Activated T-cell treated with anti-CD3 and anti-CD28 coated beads for 1 hour (primary cell): ENCODE measurements at places on chromosomes 3 and 15.

DNA sequence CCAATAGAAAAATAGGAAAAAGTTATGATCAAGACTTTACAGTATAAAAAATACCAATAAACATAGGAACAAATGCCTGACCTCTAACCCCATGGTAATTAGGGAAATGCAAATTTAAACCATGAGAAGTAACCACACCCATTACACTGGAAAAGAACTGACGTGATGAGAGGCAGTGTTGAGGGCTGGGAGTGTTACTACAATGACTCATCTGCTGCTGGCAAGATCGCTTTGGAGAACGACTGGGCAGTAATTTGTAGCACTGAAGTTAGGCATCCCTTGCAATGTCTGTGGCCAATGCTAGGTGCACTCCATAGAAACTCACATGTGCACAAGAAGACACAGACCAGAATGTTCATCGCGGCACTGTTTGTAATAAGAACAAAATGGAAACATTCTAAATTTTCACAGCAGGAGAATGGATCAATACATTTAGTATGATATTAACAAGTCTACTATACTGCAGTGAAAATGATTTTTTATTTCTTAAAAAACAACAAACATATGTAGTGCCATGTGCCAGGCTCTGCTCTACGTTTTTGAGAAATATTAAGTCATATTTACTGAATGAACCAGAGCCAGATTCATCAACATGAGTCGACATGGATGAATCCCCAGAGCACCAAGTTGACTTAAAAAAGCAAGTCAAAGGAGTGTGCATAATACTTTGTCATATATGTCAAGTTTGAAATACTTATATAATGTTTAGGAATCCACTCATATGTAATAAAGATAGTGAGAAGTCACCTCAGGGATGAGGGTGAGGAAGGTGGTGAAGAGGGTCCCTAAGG lies 37.6 kb upstream of the EPHB3 start:
- no peak for DNase-seq

GRCh38 chr15:91032919-91033803 lies 10.8 kb upstream of the VPS33B start:
- peak; percentile 45 for DNase-seq

- DNase-seq, result no peak
Measured at GRCh38 chr3:113602836-113603235, 70.5 kb downstream of the SIDT1 start.

- DNase-seq, result no peak
Measured at GRCh38 chr3:76470285-76470684, 569.6 kb upstream of the ROBO2 start.

- no peak for DNase-seq
Measured at GRCh38 chr3:123375014-123375940, 73.6 kb downstream of the ADCY5 start.

GRCh38 chr3:76403556-76403955 lies 618.2 kb upstream of the ZNF717 start:
- no peak for DNase-seq

DNA sequence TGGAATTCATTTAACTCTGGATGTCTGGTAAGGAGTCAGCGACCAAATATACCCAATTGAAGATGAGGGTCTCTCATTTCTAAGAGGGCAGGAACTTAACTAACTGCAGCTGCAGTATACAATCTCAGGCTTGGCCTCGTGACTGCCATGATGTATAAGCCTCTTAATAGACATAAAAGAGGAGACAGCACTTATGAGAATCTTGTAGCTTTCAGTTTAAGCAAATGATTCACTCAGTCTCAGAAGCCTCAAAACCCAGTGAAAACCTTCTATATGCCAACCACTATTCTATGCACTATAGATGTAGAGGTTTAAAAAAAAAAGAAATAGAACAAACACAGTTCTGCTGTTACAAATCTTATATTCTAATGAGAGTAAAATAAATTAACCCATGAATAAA lies 513.9 kb downstream of the TBL1XR1 start:
- no peak for DNase-seq

DNA sequence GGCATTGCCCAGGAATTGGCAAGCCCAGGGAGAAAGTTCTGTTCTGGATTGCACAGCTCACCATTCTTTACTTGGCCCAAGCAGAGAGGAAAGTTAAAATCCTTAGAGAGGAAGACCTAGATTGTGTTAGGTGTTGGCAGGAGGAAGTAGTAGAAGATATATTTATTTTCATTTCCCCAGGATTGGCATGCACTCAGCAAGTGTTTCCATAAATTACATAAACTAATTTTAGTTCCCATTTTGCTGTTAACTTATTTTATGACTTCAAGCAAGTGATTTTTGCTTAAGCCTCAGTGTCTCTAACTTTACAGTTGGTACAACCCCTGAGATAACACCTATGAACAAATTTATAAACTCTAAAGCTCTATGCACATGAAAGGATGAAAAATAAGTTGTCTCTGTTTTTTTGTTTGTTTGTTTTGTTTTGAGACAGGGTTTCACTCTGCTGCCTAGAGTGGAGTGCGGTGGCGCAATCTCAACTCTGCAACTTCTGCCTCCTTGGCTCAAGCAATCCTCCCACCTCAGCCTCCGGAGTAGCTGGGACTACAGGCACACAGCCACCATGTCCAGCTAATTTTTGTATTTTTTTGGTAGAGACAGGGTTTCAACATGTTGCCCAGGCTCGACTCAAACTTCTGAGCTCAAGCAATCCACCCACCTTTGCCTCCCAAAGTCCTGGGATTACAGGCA lies 31.2 kb upstream of the TOP2B start:
- no peak for DNase-seq
